ENCODE measurements at places on chromosomes 12 and 14. TPM values are rescaled to one million over a fixed set of nuclear protein-coding genes. Genes with fewer than 3 reads are reported as not detected.

The BCL2L14 gene
- total RNA-seq, result not detected

The CLEC9A gene
- not detected for total RNA-seq

The ENDOU gene
- total RNA-seq, result 0.95 TPM

The SIX6 gene
- total RNA-seq, result not detected

The CYP46A1 gene
- 1.9 TPM for total RNA-seq

The PLBD2 gene
- 101 TPM for total RNA-seq

- no peak for DNase-seq
These were observed 2.2 kb downstream of the BLOC1S1 start for GRCh38 chr12:55718015-55718414.

GRCh38 chr12:6899837-6900519, 4.6 kb upstream of the LRRC23 start:
- DNase-seq, result no peak

DNA sequence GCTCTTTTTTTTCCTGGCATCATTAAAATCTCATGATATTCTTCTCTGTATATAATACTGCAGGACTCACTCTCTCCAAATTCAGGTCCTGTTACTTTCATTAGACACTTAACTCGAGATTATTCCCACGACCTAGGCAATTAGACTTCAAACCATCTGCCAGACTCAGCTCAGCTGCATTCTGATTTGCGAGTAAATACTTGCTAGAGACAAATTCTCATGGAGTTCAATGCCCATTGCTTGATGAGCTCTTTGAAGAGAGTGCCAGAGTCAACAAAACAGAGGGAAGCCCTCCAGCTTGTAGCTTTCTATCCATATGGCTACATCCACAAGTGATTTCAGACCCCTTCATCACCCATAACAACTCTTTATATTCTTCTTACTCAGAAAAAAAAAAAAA, 88.3 kb downstream of the GTF2A1 start:
- no peak for DNase-seq

DNA sequence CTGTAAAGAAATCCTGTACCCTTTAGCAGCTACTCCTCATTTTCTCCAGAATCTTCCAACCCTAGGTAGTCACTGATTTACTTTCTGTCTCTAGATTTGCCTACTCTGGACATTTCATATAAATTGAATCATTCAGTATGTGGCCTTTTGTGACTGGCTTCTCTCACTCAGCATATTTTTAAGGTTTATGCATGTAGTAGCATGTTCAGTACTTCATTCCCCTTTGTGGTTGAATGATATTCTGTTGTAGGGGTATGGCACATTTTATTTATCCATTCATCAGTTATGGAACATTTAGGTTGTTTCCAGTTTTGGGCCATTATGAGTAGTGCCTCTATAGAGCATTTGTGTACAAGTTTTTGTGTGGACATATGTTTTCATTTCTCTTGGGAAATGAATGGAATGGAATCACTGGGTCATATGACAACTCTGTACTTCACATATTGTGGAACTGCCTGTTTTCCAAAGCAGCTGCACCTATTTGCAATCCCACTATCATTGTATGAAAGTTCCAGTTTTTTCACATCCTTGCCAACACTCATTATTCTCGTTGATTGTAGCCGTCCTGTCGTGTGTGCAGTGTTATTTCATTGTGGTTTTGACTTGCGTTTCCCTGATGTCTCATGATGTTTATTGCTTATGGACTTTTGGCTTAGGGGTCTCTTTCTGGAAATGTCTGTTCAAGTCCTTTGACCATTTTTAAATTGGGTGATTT, 57.2 kb downstream of the ATF7IP start:
- DNase-seq, result no peak

- DNase-seq, result no peak
These were observed 40.2 kb downstream of the CACNA2D4 start for GRCh38 chr12:1878214-1878613.

DNA sequence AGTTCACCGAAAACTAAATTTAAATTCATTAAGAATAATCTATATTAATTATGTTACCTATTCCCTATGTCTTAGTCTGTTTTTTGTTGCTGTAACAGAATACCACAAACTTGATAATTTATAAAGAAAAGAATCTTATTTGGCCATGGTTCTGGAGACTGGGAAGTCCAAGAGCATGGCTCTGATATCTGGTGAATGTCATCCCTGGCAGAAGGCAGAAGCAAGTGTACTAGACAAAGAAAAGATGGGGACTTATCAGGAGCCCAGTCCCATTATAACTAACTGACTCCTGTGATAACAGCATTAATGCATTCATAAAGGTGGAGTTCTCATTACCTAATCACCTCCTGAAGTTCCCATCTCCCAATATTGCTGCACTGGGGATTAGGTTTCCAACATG, 33.3 kb upstream of the BCAT1 start:
- no peak for DNase-seq
